ENCODE measurements at places on chromosomes 2 and 18.

DNA sequence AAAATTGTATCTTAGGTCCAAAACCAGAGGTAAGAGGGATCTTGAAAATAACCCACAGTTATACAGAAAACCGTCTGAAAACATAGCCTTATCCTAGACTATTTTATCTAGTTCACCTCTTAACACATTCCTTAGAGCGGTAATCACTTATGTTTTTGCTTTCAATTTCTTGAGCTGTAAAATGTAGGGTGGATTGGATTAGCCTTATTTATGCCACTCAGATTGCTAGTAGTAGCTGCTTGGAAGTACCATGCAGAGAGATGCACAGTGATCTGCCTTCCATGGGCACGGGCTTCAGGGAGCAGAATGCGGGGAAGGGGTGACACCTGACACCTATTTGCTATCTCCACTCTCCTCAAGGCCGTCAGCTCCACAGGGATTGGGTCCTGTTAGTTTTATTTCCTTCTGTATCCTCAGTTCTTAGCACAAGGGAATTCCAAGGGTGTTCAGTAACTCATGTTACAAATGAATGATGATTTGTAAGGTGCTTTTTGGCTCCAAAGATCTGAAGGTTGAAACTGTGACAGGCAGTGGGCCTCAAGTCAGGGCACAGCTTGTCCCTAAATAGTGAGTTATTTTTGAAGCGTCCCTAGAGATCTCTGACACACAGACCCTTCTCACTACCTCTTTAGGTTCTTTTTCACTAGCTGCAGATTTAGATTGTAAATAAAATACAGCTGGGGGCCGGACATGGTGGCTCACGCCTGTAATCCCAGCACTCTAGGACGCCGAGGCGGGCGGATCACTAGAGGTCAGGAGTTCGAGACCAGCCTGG, 64.0 kb upstream of the PMAIP1 start:
- DNase-seq: no peak

DNA sequence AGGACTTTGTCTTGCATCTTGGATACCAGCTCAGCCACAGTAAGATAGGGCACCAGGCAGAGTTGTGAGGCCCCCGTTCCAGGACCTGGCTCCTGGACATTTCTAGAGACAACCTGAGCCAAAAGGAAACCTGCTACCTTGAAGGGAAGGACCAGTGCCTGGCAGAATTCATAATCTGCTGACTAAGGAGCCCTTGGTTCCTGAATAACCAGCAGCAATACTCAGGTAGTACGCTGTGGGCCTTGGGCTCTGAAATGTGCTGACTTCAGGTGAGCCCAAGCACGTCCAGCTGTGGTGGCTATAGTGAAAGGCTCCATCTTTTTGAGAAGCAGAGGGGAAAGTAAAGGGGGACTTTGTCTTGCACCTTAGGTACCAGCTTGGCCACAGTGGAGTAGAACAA, 28.5 kb downstream of the SERPINB11 start:
- DNase-seq: no peak

GRCh38 chr2:232843834-232844233, 26.2 kb upstream of the SNORC start:
- no peak for DNase-seq

DNA sequence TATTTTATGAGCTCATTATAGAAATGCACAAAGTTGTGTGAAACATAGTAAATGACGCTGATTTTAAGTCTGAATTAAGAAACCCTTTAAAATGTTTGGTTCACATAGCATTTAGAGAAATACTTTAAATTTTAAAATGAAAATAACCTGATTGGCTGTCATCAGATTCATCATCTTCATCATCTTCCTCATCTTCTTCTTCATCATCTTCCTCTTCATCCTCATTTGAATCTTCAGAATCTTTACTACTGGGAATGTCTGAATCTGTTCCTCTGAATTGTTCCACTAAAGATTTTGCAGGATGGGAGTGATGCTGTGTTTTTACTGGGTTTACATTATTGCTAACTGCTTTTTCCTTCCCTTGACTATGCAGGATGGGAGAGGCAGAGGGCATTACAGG, 146.1 kb upstream of the WDSUB1 start:
- no peak for DNase-seq

DNA sequence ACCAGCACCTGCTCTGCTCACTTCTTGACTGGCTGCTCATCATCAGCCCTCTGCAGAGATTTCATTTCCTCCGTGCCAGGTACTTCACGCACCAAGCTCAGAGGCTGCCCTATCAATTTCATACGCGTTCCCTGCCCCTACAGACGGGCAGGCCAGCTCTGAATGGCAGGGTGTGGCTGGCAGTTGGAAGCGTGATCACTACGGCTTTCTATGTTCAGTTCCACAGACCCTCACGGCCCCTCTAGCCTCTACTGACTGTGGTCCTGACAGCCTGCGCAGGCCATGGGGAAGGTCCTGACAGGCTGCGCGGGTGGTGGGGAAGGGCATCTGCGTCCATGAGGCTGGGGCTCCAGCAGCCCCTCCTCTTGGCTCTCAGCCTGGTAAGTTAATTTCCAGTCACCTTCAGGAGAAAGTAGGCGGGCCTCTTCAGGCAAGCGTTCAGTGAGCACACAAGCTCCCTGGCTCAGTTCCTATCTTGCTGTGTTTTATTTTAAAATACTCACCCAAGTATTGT, 154.8 kb downstream of the ZNF236 start:
- no peak for DNase-seq

DNA sequence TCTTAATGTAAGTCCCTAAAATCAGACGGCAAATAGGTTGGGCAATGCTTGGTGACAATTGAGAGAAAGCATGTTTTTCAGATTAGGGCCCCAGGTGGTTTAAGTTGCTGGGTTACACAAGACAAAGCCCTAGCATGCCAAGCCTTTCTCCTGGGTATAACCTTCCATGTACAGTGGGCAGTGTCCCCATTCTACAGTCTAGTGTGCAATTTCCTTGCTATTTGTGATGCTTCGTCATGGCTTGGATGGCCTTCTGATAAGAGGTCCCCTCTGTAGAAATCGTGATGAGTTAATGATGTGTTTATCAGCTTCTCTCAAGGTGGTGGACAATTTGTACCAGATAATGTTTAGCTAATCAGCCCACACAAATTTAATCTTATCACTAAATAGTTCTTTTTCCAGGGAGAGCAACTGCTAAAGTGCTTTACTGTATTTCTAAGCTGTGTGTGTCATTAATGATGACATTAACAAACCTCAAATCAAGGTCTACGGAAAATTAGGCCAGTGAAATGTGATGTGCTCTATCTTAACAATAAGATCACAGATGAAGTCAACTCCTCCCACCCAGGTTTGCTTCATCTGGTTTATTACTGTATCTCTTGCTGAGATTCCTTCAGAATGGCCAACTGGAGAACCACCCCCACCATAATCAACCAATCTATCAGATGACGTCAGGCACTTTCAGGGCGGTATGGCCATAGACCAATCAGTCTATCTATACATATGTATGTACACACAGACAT, 61.7 kb downstream of the PLB1 start:
- DNase-seq: no peak

GRCh38 chr2:180520206-180520605, 460.2 kb upstream of the UBE2E3 start:
- no peak for DNase-seq

DNA sequence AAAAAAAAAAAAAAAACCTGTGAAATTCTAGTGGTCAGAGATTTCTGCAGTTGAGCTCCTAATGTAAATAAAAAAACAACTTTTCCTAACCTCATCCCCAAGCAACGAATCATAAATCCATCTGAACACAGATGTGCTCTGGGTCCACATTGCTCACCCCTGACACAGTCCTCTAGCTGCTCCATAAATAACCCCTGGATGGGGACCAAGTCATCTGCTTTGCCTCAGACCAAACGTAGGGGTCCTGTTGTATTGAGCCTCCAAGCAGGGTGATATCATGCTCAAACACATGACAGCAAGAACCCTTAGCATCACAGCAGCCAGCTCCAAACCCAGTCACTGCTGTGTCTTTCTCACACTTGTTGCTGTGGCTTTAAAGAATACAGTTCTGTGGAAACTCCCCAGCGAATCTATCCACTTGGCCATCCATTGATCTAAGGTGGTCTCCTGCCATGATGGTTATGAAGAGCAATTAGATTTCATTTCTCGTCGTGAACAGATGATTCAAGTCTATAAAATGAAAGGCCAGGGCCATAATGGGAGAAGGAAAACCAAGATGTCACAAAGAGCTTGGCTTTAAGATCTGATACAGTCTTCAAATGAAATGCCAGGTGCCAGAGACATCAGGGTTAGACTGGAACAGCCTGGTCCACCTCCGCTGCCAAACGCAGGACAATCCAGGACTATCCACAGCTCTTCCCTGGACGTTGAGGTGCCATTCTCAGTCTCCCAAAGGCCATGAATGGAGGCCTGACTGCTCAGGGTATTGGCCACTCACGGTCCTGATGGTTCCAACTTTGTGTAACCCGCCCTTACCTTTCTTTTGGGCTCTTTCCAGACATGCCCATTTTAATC, 39.0 kb downstream of the TBC1D8 start:
- DNase-seq: peak; percentile 65

- DNase-seq: no peak
Measured at GRCh38 chr2:56248965-56249742, 65.4 kb downstream of the CCDC85A start.

- DNase-seq: no peak
Measured at GRCh38 chr18:62838475-62839098, 123.2 kb downstream of the PHLPP1 start.

GRCh38 chr2:128433911-128434550, 115.4 kb upstream of the HS6ST1 start:
- no peak for DNase-seq

DNA sequence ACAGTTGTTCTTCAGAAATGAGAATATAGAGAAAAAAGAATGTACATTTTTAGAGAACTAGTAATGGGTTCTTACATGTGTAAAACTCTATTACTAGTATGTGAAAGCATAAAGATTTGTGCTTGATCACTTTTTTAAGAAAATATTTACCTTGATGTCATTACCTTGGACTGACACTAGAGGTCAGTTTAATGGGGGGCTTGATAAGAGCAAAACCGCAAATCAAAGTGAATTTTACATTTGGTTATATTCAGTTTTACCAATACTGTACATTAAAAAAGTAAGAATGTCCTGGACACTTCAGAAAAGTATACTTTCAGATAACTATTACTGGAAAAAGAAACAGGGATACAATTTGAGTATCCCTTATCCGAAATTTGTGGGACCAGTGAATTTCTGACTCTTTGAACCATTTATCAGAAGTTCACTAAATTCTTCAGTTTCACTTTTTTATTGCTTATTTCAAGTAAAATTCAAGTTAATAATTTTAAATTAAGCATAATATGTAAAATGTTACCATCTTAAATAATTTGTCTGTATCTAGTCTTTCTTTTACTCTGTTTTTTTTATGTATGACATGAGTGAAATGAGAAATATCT, 1149.5 kb downstream of the DSC3 start:
- peak; percentile 9 for DNase-seq

DNA sequence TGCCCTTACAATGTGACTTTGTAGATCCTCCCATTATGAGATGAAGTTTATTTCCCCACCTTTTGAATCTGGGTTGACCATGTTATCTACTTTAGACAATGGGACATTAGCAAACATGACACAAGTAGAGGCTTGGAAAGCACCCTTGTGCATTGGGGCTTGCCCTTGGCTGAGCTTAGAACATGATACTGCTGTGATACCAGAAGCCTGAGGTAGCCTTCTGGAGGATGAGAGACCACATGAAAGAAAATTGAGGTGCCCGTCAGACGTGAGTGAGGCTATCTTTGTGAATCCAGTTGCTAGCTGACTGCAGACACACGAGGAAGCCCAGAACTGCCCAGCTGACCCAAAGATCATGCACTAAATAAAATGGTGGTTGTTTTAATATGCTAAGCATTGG, 341.2 kb downstream of the CYP26B1 start:
- DNase-seq: no peak

DNA sequence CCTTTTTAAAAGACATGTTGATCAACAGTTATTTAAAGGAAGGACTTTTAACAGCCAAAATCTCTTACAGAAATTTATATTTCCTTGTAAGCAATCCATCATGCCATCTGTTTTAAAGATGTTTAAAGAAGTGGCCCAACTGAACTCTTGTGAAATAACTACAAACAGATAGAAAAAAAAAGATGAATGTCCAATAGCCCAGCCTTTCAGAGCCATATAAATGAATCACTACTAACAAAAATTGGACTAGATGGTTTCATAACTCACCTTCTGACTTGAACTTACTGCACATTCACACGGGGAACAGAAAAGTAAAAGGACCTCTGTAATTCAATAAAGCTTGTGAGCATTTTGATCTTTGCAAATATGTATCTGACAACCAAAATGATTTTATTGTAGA, 319.0 kb upstream of the CHAC2 start:
- peak; percentile 37 for DNase-seq

DNA sequence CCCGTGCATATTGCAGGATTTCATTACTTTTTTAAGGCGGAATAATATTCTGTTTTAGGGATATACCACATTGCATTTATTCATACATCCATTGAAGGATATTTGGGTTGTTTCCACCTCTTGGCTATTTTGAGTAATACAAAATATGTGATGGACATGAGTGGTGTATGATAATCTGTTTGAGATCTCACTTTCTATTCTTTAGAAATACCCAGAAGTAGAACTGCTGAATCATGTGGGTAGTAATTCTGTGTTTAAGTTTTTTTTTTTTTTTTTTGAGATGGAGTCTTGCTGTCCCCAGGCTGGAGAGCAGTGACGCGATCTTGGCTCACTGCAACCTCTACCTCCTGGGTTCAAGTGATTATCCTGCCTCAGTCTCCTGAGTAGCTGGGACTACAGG, 201.4 kb downstream of the NYAP2 start:
- no peak for DNase-seq

DNA sequence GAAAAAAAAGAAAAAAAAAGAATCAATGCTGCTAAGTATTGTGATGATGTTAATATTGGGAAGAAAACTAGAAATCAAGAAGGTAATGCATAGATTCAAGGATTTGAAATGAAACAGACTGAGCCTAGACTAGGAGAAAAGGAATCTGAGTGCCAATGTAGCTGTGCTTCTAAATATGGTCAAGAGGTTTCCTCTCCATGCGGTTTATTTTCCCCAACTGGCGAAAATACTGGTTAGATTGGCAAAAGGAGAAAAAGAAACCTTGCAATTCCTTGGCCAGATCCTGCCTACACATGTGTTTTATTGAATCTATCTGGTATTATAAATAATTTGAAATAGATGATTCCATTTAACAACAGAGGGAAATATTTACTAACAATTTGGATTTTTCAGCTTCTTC, 5.7 kb downstream of the SCN3A start:
- no peak for DNase-seq
